ENCODE measurements at places on chromosomes 12 and 14. TPM values are rescaled to one million over a fixed set of nuclear protein-coding genes. Genes with fewer than 3 reads are reported as not detected.
A peak's percentile ranks its signal among the peaks of the same experiment; 100 is the strongest.

Gene KRT73
- 0.09 TPM for total RNA-seq

DNA sequence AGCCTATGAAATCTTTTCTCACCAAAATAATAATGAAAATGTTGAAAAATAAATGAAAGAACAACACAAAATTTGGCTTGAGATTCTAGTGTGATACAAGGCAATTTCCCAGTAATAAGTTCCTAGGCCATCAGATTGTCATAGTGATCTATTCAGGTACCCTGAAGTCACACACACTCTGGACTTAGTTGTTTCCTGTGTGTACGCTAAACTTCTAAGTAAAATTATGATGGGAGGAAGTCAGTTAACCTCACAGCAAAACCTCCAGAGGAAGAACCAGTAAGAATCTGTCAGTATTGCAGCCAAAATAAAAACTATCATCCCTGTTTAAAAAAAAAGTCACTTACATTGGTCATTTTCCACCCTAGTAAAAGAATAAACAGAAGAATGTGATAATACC is 81.9 kb downstream of the DBX2 start:
- no peaks in the 10 kb centered on the region for H3K36me3 ChIP-seq
- no peak overlapping the region for H3K4me3 ChIP-seq
- H3K27me3 ChIP-seq, result peaks cover 9% of the 10 kb centered on the region
- H3K4me1 ChIP-seq, result peaks cover 7% of the 10 kb centered on the region

- H3K27me3 ChIP-seq, result no peaks in the 10 kb centered on the region
- H3K36me3 ChIP-seq, result peaks cover 21% of the 10 kb centered on the region
- H3K27ac ChIP-seq, result no peak overlapping the region
- H3K4me3 ChIP-seq, result no peak overlapping the region
These were observed 42.1 kb upstream of the GXYLT1 start for GRCh38 chr12:42186793-42187192.

GRCh38 chr14:65250162-65250495 is 147.8 kb upstream of the MAX start:
- H3K27ac ChIP-seq, result no peak overlapping the region
- H3K27me3 ChIP-seq, result no peaks in the 10 kb centered on the region
- no peak overlapping the region for H3K4me3 ChIP-seq
- no peak for DNase-seq
- peaks cover 11% of the 10 kb centered on the region for H3K4me1 ChIP-seq

DNA sequence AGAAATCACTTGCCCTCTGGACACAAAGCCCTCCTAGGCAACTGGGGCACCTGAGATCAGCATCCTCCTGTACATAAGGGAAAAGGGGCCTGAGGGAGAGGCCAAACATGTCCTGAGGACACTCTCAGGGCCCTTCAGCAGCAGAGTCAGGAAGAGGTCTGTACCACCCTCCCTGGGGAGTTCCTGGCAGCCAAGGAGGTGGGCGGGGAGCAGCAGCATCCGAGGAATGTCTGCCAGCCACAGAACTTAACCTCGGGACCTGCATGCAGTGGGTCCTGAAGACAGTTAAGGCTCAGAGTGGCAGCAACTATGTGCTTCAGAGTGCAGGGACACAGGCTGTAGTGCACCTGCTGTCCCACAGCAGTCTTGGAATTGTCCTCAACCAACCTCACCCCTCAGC is 62.1 kb downstream of the SPTB start:
- H3K4me1 ChIP-seq, result peaks cover under 1% of the 10 kb centered on the region
- no peak overlapping the region for H3K27ac ChIP-seq

GRCh38 chr12:6766651-6767349 is 637 bp downstream of the PTMS start:
- peaks cover 57% of the 10 kb centered on the region for H3K4me1 ChIP-seq
- peak; percentile 92 for DNase-seq
- peaks cover 24% of the 10 kb centered on the region for H3K36me3 ChIP-seq
- H3K27me3 ChIP-seq, result peaks cover 7% of the 10 kb centered on the region
- H3K4me3 ChIP-seq, result peak overlapping the region; percentile 86

DNA sequence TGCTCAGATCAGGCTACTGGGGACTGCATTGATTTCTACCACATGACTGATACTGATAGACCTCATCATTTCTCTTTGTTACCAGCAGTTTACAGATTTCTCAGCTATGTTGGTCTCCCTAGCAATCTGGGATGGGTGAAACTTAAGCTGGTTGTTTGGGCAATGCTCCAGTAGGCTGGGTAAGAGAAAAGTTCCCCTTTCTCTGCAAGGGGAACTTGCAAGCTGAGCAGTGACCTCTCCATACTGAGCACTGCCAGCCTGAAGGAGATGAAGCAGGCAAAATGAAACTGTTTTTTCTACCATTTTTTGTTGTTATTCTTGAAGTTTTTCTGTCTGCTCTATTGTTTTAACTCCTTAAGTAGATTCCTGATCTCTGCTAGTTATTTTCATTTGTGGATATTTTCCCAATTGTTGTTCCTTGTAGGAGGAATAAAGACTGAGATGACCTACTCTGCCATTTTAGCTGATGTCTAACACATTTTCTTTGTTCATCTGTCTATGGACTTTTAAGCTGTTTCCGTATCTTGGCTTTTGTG is 1.3 kb upstream of the OR4M1 start:
- no peaks in the 10 kb centered on the region for H3K4me1 ChIP-seq
- H3K4me3 ChIP-seq, result no peak overlapping the region
- no peak for DNase-seq
- H3K27me3 ChIP-seq, result no peaks in the 10 kb centered on the region
- H3K27ac ChIP-seq, result no peak overlapping the region
- H3K36me3 ChIP-seq, result no peaks in the 10 kb centered on the region

DNA sequence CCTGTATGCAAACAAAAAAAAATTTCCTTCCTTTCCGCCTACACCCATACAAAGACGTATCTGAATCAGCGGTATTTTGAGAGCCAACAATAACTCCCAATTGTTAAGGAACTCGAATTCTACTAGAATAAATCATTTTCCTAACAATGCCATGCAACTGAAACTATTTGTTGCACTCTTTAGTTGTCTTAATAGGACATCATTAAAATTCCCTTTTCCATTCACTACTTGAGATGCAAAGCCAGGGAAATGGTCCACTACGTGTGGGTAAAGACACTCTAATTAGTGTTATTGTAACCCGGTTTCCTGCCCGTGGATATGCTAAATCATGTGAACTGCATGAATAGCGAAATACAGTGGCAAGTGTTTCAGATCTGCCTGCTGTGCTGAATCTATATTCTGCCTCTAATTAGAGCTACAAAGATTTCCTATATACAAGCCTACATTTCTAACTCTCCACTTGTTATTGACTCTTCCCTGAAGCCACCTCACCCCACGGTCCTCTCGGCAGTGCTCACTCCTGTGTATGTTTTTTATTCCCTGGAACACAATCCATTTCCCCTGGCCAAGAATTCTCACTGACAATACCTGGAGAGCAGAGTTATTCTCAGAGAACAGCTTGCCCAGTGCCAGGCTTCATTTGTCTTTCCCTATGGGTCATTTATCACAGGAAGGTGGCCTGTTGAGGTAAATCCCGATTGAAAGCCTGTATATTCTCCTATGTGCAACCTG is 168.3 kb downstream of the PAWR start:
- H3K27ac ChIP-seq, result no peak overlapping the region
- no peaks in the 10 kb centered on the region for H3K4me1 ChIP-seq
- no peaks in the 10 kb centered on the region for H3K27me3 ChIP-seq
- H3K36me3 ChIP-seq, result no peaks in the 10 kb centered on the region

GRCh38 chr12:12094481-12094880 is 23.7 kb downstream of the BCL2L14 start:
- H3K4me1 ChIP-seq, result peaks cover 2% of the 10 kb centered on the region
- DNase-seq, result no peak
- H3K27me3 ChIP-seq, result no peaks in the 10 kb centered on the region
- peaks cover 28% of the 10 kb centered on the region for H3K36me3 ChIP-seq

DNA sequence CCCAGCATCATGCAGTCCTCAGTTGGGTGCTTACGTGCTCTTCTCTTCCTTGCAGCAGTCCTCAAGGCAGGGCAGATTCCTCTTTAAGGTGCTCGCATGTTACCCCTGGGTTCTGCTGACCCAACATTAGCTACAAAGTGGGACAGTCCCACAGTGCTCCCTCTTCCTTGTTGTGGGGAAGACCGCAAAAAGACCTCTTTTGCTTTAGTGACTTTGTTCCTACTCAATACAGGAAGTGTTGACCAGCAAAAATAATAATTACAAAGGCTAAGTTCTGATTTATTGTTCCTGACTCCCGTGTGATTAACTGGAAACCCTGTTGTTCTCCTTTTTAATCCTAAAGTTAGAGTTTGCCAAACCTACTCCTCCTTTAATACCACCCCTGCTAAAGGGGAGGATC is 13.7 kb downstream of the PIGH start:
- peak; percentile 52 for DNase-seq
- H3K27me3 ChIP-seq, result no peaks in the 10 kb centered on the region
- H3K36me3 ChIP-seq, result peaks cover 17% of the 10 kb centered on the region
- H3K4me1 ChIP-seq, result peaks cover 3% of the 10 kb centered on the region

DNA sequence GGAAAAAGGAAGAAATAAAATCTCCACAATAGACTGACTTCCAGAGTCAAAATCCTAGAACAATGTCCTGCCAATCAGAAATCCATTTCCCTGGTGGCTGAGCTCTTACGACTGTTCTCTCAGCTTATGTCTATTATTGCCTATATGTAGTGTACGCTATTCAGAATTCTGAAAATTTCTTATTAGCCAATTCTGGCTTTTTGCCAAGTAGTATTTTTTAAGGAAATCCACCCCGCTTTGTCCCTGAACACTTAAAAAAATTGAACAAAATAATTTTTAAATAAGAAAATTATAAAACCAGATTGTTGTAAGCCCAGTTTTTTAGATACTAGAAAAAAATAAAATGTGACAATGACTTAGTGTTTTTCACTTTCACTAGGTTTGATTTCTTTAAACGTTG is 143.0 kb downstream of the KCNA5 start:
- no peaks in the 10 kb centered on the region for H3K27me3 ChIP-seq
- no peak overlapping the region for H3K4me3 ChIP-seq
- no peak overlapping the region for H3K27ac ChIP-seq
- H3K36me3 ChIP-seq, result no peaks in the 10 kb centered on the region
- H3K4me1 ChIP-seq, result no peaks in the 10 kb centered on the region
- no peak for DNase-seq

Measured in activated CD4-positive, alpha-beta T cell treated with anti-CD3 and anti-CD28 coated beads, Interleukin-2, amount 10 ng/mL, durations not matched to agents 24 days and 14 days (primary cell).